Stimulated activated CD8-positive, alpha-beta memory T cell treated with anti-CD3 and anti-CD28 coated beads, Interleukin-4, amount 100 ng/mL, for 1 hour (primary cell): ENCODE measurements at places on chromosomes 3 and 15.

GRCh38 chr15:94412979-94413746 lies 181.8 kb downstream of the MCTP2 start:
- DNase-seq = no peak

DNA sequence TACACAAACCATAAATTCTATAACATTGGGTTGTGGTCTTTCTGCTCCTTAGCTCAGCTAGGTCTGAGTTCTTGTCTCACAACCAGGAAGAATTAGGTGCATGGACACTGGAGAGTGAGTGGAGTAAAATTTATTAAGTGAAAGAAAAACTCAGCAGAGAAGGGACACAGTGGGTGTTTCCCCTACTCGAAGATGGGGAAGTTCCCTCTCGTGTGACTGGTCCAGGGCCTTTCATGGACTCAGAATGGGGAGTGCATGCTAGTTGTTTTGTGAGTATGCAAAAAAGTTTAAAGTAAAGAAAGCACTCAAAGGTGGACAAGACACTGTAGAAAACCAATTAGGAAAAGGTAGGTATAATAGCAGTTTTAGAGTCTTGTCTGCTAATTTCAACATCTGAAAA lies 215.5 kb upstream of the RORA start:
- no peak for DNase-seq

DNA sequence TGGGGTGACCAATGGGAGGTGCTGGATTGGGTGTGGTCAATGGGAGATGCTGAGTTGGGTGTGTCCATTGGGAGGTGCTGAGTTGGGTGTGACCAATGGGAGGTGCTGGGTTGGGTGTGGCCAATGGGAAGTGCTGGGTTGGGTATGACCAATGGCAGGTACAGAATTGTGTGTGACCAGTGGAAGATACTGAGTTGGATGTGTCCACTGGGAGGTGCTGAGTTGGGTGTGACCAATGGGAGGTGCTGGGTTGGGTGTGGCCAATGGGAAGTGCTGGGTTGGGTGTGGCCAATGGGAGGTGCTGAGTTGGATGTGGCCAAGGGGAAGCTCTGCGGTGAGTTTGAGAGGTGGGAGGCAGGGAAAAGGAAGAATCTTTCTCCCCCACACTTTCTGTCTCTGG lies 250.0 kb upstream of the PROK2 start:
- no peak for DNase-seq

GRCh38 chr3:7567160-7567559 lies 706.2 kb downstream of the GRM7 start:
- no peak for DNase-seq

- no peak for DNase-seq
These were observed 4.2 kb downstream of the STOML1 start for GRCh38 chr15:73987681-73988444.

DNA sequence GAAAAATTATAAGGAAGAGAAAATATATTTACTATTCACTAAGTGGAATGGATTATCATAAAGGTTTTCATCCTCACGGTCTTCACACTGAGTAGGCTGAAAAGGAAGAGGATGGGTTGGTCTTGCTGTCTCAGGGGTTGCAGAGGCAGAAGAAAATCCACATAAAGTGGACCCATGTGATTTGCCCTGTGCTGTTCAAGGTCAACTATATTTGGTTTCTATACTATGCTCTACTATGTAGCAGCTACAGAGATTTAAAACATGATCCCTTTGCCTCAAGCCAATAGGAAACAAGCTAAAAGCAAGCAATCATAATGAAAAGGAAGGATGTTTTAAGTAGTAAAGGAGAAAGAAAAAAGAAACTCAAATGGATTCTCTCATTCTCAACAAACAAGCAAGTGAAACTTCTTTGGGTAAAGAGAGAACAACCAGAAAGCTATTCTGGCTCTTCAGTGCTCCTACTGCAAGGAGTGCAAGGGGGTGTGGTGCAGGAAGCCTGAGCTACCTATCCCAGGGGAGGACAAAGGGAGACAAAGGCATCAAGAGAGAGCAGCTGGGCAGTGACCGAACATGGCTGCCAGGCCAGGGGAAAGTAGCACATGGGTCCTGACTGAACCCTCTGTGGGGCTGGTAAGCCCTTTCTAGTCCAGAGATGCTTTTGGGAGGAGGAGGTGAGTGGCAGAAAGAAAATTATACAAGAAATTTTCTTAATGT lies 35.9 kb downstream of the SFMBT1 start:
- DNase-seq = no peak

DNA sequence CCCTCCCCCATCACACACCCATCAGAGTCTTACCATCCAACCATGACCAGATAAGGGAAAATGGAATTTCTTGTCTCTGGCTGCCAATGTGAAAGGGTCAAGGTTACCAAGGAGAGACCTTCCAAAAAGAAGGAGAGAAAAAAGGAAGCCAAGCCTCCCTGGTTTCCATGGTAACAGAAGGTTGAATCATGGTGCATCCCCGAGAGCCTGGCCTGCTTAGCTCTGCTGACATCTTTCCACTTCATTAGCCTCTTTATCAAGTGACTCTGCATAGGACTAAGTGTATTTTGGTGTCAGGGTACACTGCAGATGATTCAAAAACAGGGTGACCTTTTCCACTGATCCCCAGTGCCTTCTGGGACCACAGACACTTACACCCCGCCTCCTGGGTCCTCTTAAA lies 225.7 kb upstream of the PPP2R3A start:
- DNase-seq = no peak

GRCh38 chr3:66618066-66618465 lies 117.2 kb upstream of the LRIG1 start:
- no peak for DNase-seq
